ENCODE measurements at places on chromosomes 3 and 15.

DNA sequence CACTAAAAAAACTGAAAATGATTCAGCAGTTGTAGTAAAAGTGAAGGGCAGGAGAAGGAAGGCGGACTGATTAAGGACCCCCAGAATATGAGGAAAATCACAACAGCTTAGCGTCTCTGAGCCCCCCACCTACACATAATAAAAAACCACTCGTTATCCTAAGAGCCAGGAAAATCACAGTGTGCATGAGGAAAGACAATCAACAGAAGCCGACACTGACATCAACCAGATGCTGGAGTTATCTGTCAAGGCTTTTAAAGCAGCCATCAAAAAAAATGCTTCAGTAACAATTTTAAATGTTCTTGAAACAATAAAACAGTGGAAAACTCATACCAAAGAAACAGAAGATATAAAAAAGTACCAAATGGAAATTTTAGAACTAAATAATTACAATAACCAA lies 9.7 kb upstream of the CXCR6 start:
- DNase-seq: no peak

DNA sequence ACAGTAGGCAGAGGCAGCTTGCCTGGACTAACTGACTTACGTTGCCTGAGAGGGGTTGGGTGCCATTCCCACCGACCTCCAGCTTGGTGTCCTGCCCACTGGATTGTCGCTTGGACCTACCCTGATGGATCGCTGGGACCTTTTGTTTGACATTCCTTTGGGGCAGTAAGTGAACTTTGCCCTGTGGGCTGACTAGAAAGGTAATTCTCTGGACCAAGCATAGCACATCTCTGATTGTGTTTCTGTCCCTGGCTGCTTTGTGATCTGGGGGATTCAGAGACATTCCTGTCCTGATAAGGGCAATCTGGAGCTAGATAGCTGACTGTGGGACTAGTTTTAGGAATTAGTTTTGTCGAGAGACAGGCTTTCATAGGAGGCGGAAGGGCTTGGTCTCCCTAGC lies 19.5 kb upstream of the IFT57 start:
- DNase-seq: no peak

DNA sequence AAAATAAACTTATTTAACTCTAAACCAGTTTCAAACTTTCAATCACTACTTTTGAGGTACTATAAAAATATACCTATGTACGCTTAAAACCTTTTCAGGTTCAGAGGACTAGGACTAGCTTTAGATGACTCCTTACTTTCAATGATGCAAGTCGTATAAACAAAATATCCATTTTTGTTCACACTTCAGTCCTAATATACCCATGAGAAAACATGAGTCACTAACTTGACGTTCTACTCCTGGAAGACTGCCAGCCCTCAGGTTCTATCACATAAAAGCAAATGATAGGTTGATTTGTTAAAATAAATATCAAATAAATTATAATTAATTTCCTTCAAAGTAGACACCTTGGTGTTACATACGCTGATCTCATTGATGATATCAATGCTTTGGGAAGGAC lies 10.6 kb upstream of the P3H2 start:
- no peak for DNase-seq

DNA sequence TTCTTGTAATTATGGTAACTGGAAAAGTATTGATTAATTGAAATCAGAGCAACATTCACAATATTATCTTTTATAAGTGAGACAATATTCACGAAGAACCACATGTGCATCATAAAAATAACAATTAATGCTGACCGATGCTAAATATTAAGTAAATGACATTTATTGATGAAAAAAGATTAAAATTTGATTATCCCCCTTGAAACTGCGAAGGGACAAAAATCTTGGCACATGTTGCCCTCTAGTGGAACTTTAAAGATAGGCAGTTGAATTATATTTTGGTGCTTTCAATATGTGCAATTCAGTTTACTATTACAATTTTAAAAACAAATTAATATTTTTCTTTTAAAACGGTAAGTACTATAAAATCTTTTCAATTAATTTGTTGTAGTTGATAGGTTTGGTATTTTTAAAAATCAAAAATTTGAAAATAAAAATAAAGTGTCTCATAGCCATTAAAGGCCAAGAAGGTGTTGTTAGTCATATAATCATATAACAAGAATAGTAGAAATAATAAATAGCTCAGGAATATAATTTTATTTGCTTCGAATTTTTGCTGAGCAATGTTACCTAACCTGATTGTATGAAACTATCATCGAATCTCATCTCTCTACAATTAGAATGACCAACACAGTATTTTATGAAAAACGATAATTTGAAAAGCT lies 270.2 kb downstream of the ROBO1 start:
- no peak for DNase-seq

DNA sequence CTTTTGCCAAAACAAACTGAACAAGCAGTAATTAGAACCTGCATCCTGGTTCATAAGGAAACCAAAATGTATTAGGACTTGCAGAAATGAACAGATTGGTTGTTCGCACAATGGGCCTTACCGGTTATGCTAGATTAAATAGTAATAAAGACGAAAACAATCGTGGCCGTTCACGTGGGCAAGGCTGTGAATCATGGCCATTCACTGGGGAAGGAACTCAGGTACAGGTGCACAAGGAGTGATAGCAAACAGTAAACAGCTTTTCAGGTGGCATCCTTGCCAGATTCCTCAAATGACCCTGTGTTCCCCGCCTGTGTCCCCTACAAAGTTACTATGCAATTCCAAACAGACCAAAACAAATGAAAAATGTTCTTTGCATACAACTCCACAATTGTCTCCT lies 8.2 kb downstream of the LRIG1 start:
- no peak for DNase-seq

DNA sequence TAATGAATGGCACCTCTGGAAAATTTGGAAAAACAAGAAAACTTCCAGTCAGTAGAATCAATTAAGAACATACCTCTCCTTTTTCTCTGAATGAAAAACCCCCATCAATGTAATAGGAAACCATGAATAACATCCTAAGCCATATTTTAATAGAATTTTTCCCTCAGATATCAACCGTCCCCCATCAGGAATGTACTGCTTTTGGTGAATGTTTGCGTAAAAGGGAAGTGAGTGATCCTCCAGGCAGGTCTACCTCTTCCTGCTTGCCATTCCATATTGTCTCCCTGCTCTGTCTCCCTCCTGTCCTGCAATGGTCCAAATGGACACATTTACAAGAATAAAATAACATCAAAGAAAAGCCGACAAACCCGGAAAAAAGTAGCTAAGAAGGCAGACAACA lies 30.8 kb downstream of the LAMP3 start:
- no peak for DNase-seq

DNA sequence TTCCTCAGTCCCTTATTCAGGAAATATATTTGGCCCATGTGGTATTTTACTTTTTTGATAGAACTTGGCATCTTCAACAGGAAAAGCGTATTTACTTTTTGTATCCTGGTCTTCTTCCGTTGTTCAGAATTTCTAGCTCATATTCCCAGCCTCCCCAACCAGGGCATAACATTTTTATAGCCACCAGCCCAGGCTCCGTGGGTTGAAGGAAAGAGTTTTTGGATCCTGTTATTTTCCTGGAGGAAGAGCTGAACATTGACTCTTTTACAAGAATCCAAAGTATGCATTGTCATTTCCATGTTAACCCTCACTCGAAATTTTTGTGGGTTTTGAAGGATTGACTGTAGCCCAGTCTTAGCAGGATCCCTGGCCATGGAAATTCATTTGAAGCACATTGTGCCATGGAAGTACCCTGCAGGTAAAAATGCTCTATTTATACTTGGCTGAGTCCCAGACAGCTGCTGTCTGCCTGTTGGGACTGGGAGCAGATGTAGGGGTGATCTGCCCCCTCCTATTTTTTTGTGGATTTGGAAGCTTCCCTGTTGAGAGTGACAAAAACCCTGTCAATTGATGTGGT lies 98.8 kb downstream of the AKAP13 start:
- DNase-seq: no peak

DNA sequence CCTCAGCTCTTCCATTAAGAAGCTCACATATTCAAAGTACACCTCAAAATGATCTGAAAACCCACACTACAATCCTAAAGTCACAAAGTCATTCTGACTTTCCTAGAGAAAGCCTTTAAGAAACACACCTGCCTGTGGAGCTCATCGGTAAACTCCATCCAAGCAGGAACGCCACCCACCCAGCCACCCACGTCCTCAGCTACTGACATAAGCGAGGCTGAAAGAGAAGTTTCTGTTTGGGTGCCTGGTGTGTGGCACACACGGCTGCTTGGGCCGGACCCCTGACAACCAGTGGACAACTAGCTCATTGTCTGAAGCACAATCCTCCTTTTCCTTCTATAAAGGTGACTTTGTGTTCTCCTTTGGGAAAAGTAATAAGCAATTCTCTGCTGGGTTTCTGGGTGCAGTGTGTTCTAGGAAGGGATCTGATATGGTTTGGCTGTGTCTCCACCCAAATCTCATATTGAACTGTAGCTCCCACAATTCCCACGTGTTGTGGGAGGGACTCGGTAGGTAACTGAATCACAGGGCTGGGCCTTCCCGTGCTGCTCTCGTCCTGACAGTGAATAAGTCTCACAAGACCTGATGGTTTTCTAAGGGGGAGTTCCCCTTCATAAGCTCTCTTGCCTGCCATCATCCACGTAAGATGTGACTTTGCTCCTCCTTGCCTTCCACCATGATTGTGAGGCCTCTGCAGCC lies 26.1 kb downstream of the FAM174B start:
- peak; percentile 32 for DNase-seq

GRCh38 chr3:43503067-43503728 lies 118.6 kb downstream of the ANO10 start:
- no peak for DNase-seq

DNA sequence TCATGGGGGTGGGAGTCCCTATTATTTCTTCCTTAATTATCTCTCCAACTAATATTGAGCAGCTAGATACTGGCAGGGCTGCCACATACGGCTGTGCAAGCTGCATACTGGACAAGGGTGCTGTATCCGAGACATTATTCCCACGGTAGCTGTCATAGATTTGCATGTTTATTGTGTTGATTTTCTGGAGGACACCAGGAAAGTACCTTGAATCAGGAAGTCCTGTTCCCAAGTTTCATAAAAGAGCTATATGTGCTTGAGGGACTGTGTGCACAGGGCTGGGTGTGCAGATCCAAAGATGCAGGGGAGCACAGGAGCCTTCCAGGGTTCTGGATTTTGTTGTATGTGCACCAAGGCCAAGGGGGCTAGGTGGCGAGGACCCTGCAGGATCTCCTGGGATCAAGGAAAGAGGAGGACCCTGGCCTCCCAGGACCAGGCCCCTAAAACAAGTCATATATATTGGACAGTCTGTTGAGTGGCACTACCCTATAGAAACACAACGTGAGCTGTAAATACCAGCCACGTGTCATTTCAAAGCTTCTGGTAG lies 119.2 kb upstream of the ALDH1A3 start:
- no peak for DNase-seq

GRCh38 chr3:47482366-47482765 lies 6.6 kb upstream of the SCAP start:
- no peak for DNase-seq

- DNase-seq: no peak
Measured at GRCh38 chr15:43776101-43776717, 557 bp downstream of the ELL3 start.

DNA sequence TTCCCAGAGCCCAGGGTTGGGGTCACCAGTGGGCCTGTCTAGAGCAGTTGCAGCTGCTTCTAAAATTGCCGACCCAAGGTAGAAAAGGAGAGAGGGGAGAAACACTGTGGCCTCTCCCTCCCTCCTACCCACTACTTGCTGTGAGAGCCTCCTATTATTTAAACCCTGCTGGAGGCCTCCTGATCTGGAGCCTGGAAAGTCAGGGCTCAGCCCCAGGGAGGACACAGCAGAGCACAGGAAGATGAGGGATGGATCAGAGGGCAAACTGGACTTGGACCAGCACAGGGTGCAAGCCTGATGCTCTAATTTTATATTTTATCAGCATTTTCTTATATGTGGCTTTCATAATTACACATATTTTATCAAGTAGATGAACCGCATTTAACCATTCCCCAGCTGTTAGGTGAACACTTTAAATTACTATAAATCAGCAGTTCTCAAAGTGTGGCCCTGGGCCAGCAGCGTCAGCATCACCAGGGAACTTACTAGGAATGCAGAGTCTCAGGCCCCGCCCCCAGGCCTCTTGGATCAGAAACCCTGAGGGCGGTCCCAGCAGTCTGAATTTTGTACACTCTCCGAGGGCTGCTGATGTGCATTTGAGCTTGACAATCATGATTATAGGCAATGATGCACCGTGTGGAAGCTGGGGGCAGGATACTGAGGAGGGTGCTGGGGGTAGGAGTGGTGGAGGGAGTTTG lies 26.7 kb downstream of the SMAD3 start:
- no peak for DNase-seq

DNA sequence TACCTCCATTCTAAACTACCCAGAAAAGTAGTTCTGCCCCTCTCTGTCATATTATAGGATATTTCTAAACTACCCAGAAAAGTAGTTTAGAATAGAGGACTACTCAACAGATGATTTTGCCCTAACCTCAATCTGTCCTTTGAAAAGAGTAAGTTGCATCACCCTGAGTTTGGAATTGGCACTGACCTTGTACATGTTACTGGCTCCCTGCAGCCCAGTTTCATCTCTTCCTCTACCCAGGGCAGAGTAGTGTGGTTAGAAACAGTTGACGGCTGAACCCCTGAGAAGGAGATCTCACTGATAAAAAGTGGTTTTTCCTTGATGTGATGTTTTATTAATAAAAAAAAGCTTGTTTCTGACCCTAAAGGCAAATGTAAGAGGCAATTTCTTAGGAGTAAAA lies 340.5 kb upstream of the NECTIN3 start:
- DNase-seq: no peak

DNA sequence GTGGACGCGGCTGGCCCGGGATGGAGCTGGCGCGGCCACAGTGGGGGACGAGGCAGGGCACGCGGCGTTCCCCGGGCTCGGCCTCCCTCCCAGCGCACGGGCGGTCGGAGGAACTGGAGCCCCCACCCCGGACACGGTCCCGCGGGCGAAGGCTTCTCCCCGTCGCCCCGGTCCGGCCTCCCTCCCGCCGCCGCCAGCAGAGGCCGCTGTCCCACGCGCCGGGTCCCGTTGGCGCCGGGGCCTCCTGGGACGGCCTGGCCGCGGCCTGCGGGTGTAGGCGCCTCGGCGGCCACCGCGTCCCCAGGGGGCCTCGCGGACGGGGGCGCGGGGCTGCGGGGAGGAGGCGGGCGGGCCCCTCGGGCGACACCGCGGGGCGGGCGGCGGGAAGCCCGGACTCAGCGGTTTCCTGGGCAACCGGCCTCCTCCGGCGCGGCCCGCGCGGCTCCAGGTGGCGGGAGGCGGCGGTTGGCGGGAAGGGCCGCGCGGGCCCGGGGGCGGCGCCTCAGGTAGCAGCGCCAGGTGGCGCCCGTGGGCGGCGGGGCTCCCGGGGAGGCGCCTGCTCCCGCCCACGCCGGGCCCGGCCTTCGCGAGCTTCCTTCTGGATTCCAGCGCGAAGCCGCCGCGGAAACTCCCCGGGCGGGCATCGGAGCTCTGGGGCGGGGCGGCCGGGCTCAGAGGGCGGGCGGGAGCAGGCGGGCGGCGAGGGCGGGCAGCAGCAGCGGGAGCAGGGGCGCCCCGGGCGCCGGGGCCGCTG lies 26.7 kb downstream of the MELTF start:
- DNase-seq: peak; percentile 83

DNA sequence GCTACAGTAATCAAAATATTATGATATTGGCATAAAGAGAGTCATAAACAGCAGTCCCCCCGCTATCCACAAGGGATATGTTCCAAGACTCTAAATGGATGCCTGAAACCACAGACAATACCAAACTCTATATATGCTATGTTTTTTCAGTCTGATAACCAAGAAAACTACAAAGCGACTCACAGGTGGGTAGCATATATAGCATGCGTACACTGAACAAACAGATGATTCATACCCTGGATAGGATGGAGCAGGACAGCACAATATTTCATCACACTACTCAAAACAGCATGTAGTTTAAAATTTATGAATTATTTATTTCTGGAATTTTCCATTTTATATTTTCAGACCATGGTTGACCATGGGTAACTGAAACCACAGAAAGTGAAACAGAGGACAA lies 87.0 kb upstream of the PPP2R3A start:
- no peak for DNase-seq
